AG04449 (cell line): ENCODE measurements at places on chromosomes 12 and 14.

GRCh38 chr12:93390031-93390430 lies 12.3 kb downstream of the NUDT4 start:
- DNase-seq, result no peak

GRCh38 chr14:58488550-58488949 lies 61.0 kb downstream of the KIAA0586 start:
- DNase-seq, result no peak

DNA sequence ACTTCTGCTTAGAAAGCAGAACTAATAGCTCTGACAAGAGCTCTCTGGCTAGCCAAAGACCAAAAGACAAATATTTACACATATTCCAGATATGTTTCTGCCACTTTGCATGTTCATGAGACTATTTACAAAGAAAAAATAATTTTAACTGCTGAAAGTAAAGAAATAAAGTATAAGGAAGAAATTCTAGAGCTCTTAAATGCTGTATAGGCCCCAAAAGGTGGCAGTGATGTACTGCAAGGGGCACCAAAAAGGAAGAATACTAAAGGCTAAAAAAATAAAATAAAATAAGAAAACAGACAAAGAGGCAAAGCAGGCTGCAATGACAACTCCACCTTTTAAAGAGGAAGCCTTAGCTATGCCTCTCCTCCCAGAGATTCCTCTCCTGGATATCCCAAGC lies 23.0 kb downstream of the KLRK1 start:
- no peak for DNase-seq

GRCh38 chr12:94618995-94619695 lies 31.2 kb downstream of the TMCC3 start:
- DNase-seq, result peak; percentile 34

- DNase-seq, result no peak
Measured at GRCh38 chr14:22263961-22264360, 325.1 kb downstream of the DAD1 start.

DNA sequence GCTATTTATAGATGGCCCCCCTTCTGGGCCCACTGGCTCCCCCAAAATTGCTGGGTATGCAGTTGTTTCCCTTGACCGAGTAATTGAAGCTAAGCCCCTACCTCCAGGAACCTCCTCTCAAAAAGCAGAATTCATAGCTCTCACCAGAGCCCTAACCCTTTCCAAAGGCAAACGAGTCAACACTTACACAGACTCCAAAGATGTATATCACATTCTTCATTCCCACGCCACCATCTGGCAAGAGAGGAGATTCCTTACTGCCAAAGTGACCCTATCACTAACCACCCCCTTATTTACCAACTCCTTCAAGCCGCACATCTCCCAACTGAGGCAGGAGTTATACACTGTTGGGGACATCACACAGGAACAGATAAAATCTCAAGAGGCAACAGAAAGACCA lies 66.8 kb downstream of the MOK start:
- DNase-seq, result no peak

DNA sequence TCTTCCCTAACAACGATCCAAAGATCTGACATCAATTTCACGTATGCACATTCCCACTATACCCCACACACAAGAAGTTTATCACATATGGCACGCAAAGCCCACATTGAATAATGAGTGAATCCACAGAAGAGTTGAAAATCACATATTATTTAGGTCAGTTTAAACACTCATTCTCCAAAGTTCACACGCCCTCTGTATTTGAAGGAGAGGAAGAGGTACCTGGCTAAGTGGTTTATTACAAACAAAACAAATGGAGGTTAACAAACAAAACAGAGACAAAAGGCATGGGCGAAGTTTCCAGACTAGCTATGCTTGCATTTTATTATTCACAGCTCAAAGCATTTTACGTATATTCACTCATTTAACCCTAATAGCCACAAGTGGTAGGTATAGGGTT lies 41.8 kb downstream of the CPM start:
- no peak for DNase-seq

GRCh38 chr12:92110083-92110640 lies 35.5 kb downstream of the BTG1 start:
- DNase-seq, result no peak

GRCh38 chr14:105999361-106000028 lies 473.1 kb downstream of the TMEM121 start:
- no peak for DNase-seq

DNA sequence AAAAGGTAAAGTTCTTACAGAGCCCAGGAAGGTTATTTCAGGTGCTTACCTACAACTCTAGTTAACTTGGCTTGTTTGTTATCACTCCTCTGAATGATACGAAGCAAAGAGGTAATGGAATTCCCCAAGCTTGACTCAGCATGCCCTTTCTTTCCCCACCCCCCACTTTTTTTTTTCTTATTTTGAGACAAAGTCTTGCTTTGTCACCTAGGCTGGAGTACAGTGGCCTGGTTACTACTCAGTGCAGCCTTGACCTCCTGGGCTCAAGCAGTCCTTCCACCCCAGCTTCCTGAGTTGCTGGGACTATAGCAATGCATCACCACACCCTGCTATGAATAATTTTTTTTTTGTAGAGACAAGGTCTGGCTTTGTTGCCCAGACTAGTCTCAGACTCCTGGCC lies 17.1 kb upstream of the YBX3 start:
- DNase-seq, result no peak

GRCh38 chr12:64682572-64683277 lies 72.4 kb downstream of the RASSF3 start:
- no peak for DNase-seq

GRCh38 chr14:84456946-84457345 lies 1073.0 kb upstream of the FLRT2 start:
- no peak for DNase-seq
